ENCODE measurements at places on chromosomes 4 and X.

DNA sequence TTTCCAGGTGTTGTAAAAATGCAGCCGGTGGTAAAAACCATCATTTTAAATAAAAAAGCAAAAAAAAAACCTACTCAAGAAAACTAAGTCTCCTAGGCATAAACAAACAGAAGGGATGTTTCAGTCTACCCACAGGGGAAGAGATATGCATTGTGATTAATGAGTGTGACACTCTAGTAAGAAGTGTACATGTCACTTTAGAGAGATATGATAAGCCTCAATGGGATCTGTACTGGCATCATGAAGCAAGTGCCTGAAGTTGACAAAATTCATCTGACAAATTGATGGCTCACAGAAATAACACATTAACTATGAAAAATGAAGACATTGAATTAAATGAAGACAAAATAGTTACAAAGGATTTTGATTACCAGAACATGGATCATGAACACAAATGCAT, 162.7 kb downstream of the NPFFR2 start:
- no peak for DNase-seq

DNA sequence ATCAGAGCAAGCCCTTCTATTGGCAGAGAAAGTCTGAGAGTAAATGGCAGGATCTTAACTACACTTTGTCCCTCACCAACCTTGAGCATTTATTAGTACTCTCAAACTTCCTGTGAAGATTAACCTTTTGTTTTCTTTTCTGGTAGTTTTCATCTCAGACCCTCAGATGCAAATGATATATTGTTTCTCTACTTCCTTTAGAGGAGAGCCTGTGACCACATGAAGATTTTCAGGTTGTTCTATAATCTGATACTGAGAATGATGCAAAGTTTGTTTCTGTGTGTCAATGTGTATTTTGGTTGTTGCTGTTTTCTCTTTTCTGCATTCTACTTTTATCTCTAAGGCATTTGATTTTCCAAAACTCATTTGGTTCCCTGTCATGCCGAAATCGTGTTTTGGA, 165.8 kb upstream of the CYSLTR1 start:
- DNase-seq, result no peak

DNA sequence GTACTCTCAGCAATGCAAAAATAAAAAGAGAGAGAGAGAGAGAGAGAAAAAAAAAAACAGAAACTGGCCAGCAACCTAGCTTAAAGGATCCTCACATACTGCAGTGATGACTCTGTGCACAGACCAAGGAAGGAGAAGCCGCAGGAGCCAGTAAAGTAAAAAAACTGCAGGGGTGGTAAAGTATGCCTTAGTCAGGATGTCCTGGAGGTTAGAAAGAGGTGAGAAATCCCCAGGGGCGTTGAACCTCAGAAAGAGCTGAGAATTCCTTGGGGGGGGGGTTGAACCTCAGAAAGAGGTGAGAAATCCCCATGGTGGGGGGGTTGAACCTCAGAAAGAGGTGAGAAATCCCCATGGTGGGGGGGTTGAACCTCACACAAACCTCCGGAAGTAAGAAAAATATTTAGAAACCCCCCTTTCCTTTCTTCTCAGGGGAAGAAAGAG, 48.0 kb downstream of the MAGEA9 start:
- no peak for DNase-seq

GRCh38 chr4:179225594-179225993, 1783.4 kb upstream of the AGA start:
- DNase-seq, result no peak

- DNase-seq, result no peak
These were observed 12.6 kb downstream of the SRD5A3 start for GRCh38 chr4:55358668-55359067.

DNA sequence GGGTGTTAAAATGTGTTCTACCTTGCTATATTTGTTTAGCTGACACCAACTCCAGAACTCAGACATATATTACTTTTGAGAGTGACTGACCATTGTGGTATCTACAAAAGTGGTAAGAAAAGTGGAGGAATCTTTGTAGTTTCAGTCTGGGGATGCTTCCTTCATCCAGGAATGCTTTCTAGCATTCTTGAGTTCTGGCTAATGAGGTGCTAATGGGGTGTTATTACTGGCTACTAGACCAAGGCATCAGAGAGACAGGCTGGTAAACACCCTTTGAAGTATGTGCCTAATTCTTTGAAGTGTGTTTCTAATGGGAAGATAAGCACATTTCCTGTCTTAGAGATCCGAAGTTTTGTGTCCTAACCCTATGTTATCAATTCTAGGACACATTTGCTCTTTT, 310.4 kb downstream of the SPRY1 start:
- DNase-seq, result no peak

GRCh38 chr4:124948976-124949597, 236.6 kb upstream of the ANKRD50 start:
- no peak for DNase-seq

DNA sequence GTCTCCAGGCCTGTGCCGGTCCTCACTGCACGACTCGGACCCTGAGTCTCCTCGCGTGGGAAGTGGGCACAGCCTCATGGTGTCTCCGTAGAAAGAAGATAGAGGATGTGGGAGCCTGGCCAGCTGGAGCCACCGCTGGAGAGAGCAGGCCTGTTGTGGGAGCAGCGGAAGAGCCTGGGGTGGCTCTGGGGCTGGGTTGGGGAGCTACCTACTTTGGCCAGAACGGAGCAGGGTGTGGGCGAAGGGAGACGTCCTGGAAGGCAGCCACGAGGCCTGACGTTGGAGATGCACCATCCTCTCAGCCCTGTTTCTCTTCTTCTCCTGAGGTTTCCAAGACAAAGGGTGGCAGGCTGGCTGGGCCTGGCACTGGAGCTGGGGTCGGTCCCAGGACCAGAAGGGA, 93.8 kb downstream of the SORCS2 start:
- no peak for DNase-seq

- no peak for DNase-seq
These were observed 86.2 kb upstream of the BLTP1 start for GRCh38 chr4:122065915-122066314.

- DNase-seq, result no peak
These were observed 228.1 kb upstream of the PPARGC1A start for GRCh38 chr4:24117975-24118374.

DNA sequence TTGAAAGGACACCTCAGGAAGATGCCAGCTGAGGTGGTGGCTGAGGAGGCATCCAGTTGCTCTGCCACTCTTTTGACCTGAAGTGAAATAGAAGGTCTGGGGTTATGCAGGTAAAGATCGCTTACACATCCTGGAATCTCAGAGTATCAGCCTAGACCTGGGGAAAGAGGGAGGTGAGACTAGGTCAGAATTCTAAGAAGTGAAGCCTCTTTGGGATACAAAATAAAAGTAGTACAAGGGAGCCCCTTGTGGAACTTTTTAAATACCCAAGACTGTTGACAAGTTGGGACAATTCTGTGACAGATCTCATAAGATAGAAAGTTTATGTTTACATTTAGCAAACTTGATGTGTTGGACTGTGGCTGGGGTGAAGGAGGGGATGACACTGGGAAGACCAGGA, 263.1 kb downstream of the SPRY1 start:
- no peak for DNase-seq

GRCh38 chr4:1809754-1810502, 16.8 kb downstream of the FGFR3 start:
- DNase-seq, result peak; percentile 91

DNA sequence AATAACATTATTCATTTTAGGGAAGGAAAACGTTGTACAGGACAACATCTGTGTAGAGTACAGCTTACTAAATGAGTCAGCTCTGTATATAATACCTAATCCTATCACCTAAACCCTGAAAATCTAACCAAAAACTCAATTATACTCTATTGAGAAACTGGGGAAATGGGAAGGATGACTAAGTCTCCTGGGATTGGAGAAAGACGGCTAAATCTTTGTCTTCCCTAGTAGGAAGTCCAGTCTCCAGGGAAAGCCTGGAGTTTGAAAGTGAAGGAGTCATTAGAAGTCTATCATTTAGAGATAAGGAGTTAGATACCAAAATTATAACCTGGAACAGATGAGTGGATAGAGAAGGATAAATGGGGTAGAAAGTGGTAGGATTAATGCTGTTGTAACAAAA, 286.5 kb downstream of the STK32B start:
- DNase-seq, result no peak

GRCh38 chr4:179415037-179415846, 1973.0 kb upstream of the AGA start:
- no peak for DNase-seq

DNA sequence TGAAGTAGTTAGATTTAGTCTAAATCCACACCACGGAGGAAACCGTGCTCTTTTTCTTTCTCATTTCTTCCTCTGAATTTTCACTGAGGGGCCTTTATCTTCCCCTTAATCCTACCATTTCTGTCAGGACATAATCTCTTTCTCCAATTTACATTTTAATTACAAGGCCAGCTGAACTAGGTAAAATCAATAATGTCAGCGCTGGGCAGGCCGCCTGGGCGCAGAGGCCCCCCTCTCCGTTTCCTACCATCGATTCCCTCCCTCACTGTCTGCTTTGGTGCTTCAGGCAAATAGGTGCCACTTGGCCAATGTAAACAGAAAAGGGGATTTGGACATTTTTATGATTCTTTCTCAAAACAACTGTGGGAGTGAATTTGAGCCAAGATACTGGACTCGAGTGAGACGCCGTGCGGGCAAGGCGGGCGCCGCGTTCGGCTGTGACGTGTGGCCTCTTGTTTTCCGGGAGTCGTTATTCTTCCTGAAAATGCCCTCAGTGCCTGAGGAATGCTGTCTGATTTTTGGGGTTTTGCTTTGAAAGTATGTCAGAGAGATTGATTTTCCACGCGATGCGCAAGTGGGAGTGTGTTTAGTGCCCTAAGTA, 22.6 kb downstream of the UVSSA start:
- DNase-seq, result no peak

DNA sequence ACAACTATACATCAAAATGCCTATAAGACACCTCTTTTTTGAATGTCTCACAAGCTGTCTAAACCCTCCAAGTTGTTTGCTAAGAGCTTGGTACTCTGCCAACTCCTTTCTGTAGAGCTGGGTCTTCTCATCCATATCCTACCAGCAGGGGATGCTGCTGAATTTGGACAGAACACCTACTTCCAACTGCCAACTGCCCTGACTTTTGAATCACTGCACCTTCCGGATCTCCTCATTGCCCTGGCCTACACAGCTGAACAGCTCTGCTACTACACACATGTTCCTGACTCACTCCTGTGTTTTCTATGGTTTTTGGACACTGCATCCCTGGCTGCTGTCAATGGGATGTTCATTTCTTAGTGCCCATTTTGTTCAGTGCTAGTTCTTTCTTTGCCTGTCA, 18.7 kb downstream of the FAM184B start:
- DNase-seq, result peak; percentile 34

GRCh38 chr4:101262683-101263082, 84.6 kb downstream of the PPP3CA start:
- DNase-seq, result no peak

GRCh38 chr4:122884499-122884898, 37.9 kb downstream of the NUDT6 start:
- no peak for DNase-seq

DNA sequence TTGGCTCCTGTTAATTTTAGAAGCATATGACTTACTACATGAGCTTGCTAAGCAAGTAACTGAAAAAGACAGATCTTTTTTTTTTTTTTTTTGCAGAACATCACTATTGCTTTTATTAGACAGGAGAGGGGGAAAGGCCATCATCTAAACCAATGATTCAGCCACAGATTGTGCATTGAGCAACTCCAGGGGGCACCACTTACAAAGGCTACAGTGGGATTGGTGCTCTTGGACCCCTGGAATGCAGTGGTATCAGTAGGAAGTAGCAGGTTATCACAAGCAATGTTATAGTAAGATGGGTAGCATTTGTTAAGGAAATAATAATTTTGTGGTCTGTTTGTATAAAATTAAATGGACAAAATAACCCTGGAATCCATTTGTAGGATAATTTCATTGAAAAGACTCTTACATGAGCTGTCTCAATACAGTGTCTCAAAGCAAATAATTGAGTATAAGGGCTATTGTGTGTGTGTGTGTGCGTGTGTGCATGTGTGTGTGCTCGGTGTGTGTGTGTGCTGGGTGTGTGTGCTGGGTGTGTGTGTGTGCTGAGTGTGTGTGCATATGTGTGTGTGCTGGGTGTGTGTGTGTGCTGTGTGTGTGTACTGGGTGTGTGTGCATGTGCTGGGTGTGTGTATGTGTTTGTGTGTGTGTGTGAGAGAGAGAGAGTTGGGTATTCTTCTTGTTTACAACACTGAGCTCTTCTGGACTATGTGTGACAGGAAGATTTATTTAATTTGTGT, 296.3 kb downstream of the PCDH7 start:
- DNase-seq, result no peak

- no peak for DNase-seq
These were observed 235.6 kb upstream of the HHIP start for GRCh38 chr4:144410230-144410783.

- no peak for DNase-seq
These were observed 20.6 kb downstream of the ZNF721 start for GRCh38 chr4:478373-478772.

- DNase-seq, result no peak
These were observed 72.5 kb upstream of the TAB3 start for GRCh38 chrX:30961387-30962174.

- no peak for DNase-seq
These were observed 88.6 kb upstream of the HHIP start for GRCh38 chr4:144557404-144557803.

GRCh38 chrX:10049236-10049635, 82.1 kb downstream of the CLDN34 start:
- DNase-seq, result no peak

GRCh38 chr4:39526765-39527295, 409 bp downstream of the UGDH start:
- no peak for DNase-seq

DNA sequence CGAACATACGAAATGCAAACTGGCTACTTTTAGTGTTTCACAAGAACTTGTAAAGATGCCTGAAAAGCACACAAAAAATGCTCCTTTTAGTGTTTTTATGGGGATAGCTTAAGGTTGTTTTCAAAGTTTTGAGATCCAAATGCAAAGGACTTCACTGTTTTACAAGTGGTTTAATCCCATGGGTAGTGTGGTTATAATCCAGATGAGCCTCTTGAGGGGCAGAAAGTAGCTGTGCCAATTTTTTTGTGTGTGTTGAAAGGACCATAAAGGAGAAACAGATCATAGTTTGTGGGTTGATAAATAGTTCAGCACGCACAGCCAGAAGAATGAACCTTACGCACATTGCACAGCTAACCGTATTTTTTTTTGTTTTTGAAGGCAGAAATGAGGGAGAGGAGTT, 126.9 kb upstream of the GIMD1 start:
- DNase-seq, result no peak

DNA sequence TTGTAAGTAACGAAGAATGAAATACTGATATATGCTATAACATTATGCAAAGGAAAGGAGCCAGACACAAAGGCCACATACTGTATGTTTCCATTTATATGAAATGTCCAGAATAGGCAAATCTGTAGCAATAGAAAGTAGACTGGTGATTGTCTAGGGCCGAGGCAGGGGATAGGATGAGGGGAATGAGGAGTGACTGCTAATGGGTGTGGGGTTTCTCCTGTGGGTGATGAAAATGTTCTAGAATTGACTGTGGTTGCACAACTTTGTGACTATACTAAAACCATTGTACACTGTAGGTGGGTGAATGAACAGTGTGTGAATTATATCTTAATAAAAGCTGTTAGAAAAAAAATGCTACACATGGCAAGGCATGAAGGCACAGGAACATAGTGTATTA, 19.9 kb upstream of the SUPT20HL1 start:
- no peak for DNase-seq

- DNase-seq, result no peak
These were observed 391.8 kb upstream of the MAGEB16 start for GRCh38 chrX:35406386-35406785.
